Neuronal stem cell (in vitro differentiated cells): ENCODE measurements at places on chromosomes 2 and 18.
A peak's percentile ranks its signal among the peaks of the same experiment; 100 is the strongest.

- DNase-seq, result no peak
Measured at GRCh38 chr2:74091391-74091790, 56.3 kb downstream of the BOLA3 start.

DNA sequence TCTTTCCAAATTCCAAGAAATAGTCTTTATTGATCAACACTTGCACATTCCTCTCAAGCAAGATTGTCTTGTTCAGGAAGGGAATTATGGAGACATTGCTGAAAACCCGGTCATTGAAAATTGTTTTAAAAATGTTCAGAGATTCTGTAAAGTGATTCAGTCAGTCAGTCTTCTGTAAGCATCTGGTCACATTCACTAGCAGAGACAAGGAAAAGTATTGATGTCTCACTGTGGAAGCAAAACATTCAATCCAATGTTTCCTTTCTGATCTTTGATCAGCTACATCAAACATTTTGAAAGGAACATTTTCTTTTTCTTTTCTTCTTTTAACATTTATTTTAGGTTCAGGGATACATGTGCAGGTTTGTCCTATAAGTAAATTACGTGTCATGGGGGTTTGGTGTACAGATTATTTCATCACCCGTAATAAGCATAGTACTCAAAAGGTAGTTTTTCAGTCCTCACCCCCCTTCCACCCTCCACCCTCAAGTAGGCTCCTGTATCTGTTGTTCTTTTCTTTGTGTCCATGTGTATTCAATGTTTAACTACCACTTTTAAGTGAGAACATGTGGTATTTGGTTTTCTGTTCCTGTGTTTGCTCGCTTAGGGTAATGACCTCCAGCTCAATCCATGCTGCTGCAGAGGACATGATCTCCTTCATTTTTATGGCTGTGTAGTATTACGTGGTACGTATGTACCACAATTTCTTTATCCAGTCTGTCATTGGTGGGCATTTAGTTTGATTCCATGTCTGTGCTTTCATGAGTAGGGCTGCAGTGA lies 61.2 kb downstream of the CTNNA2 start:
- DNase-seq, result no peak

GRCh38 chr2:89833780-89834117 lies 1142.3 kb downstream of the RPIA start:
- peak; percentile 69 for DNase-seq

DNA sequence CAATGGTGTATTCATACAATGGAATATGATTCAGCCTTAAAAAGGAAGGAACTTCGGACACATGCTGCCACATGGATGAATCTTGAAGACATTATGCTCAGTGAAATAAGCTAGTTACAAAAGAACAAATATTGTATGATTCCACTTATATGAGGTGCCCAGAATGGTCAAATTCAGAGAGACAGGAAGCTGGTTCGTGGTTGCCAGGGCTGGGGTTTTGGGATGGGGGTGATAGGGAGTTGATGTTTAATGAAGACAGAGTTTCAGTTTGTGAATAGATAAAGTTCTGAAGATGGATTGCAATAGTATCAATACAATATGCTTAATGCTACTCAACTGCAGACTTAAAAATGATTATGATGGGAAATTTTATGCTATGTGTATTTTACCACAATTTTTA lies 28.0 kb upstream of the MC2R start:
- DNase-seq, result no peak

DNA sequence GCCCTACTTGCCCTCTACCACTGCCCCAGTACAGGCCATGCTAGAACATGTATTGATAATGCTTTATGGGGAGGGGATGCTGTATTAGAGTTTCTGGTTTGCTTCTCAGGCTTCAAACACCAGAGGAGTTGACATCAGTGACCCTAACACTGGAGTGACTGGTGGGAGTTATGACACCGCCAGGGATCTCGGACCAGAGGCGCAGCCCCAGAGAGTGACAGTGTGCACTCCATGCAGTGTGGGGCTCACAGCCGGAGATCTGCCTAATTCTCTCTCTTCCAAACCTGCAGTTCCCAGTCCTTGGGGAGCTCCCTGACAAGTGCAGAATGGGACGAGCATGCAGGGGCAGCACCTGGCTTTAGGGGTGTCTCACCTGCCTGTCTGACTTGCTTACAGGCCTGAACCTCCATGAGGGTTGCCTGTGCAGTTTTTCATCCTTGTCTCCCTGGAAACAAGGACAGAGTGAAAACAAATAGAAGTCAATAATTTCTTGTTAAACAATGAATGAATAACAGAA lies 244.9 kb upstream of the MYT1L start:
- no peak for DNase-seq

GRCh38 chr2:53646788-53647187 lies 120.8 kb upstream of the CHAC2 start:
- DNase-seq, result no peak

GRCh38 chr2:219060821-219061791 lies at the start of gene IHH:
IHH (minus strand) TSS chr2:219060921; CDS start chr2:219060467, 454 bp downstream.
- no peak for DNase-seq

DNA sequence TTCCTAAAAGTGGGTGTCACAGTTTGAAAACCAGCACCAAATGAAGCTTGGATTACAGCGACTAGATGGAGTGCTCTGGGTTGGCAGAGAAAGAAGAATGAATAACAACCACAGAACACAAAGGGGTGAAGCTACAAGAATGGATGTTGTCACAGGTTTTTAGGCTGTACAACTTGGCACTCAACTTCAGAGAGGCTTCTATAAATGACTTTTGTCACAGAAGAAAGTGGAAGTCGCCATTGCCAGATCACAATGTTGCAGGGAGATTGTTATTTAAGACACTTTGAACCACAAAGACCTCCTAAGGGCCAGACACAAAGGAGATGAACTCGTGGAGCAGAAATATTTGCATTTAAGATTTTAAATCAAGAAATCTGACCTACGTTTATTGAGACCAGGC lies 354.2 kb downstream of the CDH7 start:
- no peak for DNase-seq

- no peak for DNase-seq
Measured at GRCh38 chr2:70688427-70688826, 79.6 kb downstream of the ADD2 start.

GRCh38 chr2:71886241-71886640 lies 261.4 kb downstream of the CYP26B1 start:
- DNase-seq, result no peak

DNA sequence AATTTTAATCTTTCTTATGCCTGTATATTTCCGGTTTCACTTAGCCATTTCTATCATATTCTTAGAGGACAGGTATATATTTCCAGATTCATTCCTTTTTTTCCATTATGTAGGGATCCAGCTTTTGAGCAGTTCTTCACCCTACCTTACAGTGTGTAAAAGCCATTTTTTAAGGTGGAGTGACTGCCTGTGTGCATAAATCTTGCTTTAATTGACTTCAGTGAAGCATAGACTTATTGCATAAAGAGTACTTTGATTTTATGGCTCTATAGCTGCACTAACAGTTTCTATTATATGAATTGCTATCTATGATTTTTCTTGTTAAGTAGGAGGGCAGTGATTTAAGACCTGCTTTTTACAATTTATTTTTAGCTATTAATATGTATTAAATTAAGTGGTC lies 132.6 kb downstream of the NYAP2 start:
- no peak for DNase-seq

DNA sequence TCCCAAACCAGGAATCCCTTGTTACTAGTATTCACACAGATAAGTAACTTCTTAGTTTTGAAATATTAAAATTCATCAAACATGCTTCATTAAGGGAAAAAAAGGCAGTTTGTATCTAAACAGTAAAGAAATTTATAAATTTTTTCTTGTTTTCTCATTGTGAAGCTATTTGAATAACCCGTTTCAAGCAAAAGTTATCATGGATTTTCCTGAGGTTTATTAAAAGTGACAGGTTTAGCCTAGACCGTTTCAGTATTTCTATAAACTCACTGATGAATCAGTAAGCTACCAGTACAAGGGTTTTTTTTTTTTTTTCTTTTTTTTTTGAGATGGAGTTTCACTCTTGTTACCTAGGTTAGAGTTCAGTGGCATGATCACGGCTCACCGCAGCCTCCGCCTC lies 20.0 kb downstream of the ZNF532 start:
- DNase-seq, result no peak

DNA sequence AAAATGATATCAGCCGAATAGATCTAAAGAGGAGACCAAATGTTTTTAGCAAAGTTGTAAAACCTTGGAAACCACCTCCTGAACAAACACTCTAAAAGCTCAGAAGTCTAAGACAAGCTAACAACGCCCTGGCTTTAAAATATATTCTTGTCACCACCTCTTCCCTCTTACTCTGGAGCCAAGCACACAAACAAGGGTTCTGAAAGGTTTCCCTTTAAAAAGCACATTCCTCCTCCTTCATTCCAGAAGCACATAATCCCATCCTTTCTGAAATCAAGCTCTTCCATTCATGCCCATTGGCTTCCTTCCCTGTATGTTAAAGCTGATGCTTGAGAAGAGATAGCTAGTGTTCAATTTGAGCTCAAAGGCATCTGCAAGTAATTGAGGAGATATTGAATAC lies 382.0 kb downstream of the LNPK start:
- DNase-seq, result no peak

DNA sequence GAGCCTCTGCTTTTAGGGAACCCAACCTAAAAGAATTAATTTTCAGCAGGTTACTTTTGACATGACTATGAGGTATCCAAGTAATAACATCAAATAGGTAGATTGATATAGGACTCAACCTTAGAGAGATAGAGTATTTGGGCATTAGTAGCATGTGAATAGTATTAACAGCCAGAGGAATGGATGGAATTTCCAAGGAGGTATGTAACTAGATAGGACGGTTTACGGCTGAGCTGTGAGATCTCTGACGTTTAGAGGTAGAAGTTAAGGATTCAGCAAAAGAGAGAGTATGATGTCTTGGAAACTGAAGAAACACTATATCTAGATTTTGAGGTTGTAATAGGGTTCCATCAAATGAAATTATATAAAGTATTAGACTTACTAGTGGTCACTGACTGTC lies 70.3 kb downstream of the HNMT start:
- DNase-seq, result no peak

DNA sequence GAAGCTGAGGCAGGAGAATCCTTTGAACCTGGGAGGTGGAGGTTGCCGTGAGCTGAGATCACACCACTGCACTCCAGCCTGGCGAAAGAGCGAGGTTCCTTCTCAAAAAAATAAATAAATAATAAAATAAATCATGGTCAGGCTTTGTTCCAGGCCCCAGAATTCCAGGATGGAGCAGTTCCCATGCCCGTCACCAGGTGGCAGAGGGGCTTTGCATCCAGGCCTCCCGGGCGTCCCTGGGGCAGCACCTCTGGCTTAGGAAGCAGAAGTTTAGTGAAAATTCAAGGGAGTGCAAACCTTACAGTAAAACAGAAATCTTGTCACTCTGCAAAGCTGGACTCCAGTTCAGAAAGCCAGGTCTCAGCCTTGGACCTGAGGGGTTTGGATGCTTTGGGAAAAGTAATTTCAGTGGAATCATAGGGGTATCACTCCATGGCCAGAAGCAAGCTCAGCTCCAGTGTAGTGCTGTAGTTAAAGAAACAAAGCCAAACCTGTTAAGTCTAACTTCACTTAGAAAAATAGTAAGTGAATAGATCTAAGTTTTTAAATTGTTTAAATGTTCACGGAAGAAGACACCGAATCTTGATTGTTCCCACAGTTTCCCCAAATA lies 512.7 kb downstream of the CMPK2 start:
- peak; percentile 42 for DNase-seq

GRCh38 chr2:42246562-42246961 lies 77.4 kb downstream of the EML4 start:
- DNase-seq, result no peak

DNA sequence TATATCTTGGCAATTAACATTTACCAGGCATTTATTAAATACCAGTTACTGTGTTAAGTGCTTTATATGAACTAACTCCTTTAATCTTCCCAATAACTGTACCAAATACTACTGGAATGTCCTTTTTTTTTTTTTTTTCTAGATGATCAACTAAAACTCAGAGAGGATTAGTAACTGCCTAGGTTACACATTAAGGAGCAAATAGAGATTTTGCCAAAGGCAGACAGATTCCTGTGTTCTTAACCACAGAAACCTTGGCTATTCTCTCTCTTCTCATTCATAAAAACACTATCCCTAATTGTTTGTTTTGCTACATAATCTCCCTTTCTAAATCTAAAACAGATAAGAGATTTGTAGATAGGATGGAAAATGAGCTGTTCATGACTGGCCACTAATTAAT lies 13.3 kb downstream of the DHX57 start:
- no peak for DNase-seq

DNA sequence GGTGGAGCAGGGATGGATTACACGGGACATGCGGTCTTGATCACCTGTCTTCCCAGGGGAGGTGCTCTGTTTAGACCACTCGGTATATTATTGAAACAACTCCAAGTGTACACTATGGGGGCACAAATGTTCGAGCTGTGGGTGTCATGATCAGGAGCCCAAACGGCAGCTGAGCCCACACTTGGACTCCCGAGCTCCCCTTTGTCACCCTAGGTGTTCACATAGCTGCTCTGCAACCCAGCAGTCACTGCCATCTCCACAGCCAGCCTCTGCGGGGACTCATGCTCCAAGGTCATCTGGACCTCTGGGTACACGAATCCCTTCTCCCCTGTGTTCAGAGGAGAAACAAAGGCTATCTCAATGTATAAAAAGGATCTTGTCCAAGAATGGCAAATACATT lies 46.0 kb downstream of the CAPN13 start:
- DNase-seq, result no peak

- no peak for DNase-seq
Measured at GRCh38 chr18:9688036-9688741, 19.9 kb upstream of the RAB31 start.

- no peak for DNase-seq
Measured at GRCh38 chr2:240956171-240956934, 42.1 kb upstream of the SNED1 start.

GRCh38 chr2:128457006-128457604 lies 138.4 kb upstream of the HS6ST1 start:
- DNase-seq, result no peak

- no peak for DNase-seq
Measured at GRCh38 chr2:239015901-239016675, 168.2 kb downstream of the TWIST2 start.

DNA sequence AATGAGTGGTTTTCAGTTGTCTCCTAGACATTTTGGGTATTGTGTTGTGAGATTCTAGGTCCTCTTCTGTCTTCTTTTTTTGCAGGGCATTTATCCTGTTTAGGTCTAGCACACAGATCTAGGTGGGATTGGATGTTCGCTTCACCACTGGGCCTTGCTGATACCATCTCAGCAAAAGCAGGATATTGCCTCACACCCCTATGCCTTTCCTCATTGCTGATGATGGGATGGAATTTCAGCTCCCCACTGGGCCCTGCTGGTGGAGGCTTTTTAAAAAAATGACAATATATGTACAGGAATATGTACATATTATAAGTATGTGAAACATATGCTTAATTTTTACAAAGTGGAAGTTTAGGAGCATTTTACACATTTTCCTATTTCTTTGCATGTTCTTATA lies 5.4 kb upstream of the TOGARAM2 start:
- DNase-seq, result no peak

DNA sequence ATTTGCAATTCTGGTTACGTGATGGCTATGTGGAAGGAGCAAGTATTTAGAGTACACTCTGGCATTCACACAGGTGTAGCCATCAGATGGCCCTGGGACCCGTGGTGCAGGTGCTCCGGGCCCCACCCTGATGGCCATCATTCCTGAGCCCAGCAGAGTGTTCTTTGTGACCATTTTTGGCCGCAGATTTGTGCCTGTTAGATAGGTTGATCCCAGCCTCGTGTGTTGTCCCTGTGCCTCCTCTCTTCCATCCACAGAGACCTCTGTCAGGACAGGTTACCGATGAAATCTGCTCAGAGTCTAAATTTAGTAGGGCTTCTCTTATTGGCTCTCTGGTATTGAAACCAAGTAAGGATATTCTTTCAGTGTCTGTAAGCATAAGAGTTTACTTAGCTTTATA lies 33.9 kb downstream of the MAPRE2 start:
- no peak for DNase-seq

GRCh38 chr2:216657980-216658379 lies 24.8 kb downstream of the IGFBP2 start:
- no peak for DNase-seq
